SJCRH30 (cell line): ENCODE measurements at places on chromosomes 3 and 15. TPM values are rescaled to one million over a fixed set of nuclear protein-coding genes. Genes with fewer than 3 reads are reported as not detected.

- DNase-seq = peak; percentile 68
Measured at GRCh38 chr3:114879059-114880031, 267.7 kb downstream of the ZBTB20 start.

DNA sequence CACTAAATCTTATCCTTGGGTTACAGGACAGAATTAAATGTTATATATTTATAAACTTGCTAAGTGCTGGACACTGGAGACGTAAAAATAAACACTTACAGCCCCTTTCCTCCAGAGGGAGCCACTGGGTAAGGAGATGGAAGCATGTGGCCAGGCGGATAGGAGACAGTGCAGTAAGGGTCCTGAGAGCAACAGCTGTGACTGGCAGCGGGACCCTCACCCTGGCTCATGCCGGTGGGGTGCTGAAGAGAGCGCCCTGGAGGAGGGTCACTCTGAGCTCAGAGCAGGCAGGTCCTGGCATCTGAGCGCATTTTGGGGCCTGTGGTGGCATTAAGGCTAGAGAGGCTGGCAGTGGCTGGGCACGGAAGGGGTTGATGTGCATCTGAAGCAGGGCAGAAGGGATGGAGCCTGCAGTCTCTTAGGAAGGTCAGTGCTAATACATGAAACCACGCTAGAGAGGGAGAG, 16.0 kb downstream of the SEC61A1 start:
- DNase-seq = peak; percentile 48

Gene ASB14
- total RNA-seq = 0.08 TPM in 1 of 2 replicates, not detected in the other

Gene DBR1
- 25.2 and 28.1 TPM in 2 replicates for total RNA-seq

- DNase-seq = no peak
Measured at GRCh38 chr15:88526247-88526879, 20.1 kb downstream of the DET1 start.

DNA sequence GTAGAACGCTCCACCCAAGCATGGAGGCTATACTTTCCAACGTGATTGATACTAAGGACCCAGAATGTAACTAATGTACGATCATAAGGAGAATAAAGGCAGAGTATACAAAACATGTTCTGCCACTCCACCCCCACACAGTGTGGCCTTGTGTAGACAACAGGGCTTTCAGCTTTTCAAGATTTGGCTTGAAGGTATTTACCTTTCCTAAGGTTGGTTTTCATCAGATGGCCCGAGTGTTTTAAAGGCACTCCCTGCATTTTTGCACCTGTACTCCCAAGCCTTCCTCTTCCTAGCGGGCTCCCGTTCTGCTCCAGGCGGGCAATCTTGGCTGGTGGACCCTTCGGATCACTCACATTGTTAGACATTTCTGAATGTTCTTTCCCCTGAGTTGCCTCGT, 4.6 kb downstream of the SATB1 start:
- DNase-seq = no peak

DNA sequence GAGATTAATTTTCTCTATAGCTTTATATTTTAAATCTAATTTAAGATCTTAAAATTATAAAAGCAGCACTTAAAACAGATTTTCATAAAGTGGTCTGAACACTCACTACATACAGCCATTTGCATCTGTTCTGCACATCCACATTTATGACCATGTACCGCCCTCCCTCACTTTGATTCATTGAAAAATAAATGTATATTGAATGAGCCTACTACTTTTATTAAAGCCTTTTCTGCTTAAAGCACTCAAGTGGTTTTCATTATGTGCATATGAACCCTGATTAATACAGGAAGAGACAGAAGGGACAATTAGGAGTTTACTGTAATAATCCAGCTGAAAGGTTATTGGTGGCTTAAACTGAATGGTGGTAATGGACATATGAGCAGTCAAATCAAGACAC, 129.4 kb downstream of the DLG1 start:
- no peak for DNase-seq

- DNase-seq = peak; percentile 52
Measured at GRCh38 chr15:42549032-42549491, 424 bp downstream of the HAUS2 start.

Gene WDR76
- total RNA-seq = 59.6 and 71.8 TPM in 2 replicates

GRCh38 chr3:122146466-122146865, 37.0 kb upstream of the CASR start:
- no peak for DNase-seq

Gene ZNF502
- 1.0 and 1.2 TPM in 2 replicates for total RNA-seq

DNA sequence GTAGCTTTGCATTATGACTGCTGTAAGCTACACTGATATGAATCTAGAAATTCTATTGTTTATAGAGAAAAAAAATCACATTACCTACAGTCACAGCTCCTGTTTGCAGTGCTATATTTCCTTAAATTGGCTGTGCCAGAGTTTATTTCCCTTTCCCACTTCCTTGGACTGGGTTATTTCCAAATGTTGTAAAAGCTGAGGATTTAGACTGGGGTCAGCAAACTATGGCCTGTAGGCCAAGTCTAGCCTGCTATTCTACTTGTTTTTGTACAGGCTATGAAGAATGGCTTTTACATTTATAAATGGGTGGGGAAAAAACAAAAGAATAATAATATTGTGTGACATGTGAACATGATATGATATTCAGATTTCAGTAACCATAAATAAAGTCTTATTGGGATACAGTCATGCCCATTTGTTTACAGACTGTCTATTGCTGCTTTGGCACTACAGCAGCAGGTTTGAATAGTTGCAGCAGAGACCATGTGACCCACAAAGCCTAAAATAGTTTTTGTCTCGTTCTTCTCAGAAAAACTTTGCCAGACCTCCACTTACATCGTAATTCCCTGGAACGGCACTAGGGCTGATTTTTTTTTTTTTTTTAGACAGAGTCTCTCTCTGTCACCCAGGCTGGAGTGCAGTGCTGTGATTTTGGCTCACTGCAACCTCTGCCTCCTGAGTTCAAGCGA, 7.8 kb downstream of the GLDN start:
- no peak for DNase-seq

DNA sequence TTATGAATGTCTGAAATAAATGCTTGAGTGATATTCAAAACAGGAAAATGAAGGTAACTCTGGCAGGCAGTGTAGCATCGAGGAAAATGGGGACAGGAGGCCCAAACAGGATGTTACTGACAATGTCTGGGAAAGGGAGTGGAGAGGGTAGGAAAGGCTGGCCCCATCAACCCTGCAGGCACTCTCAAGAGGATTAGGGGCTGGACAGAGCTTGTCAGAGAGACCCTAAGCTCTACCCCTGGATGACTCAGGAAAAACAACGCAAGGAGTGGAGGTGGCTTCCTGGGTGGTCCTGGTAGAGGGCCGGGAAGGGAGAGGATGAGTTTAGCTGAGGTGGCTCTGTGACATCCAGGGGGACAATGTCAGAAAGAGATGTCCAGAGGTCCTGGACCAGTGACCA, 106.0 kb downstream of the RYK start:
- peak; percentile 65 for DNase-seq

Gene LRRN1
- 15.7 and 20.2 TPM in 2 replicates for total RNA-seq

- DNase-seq = no peak
Measured at GRCh38 chr3:36501616-36502015, 121.3 kb downstream of the STAC start.

- DNase-seq = peak; percentile 83
Measured at GRCh38 chr3:14431917-14432834, 29.8 kb downstream of the SLC6A6 start.

DNA sequence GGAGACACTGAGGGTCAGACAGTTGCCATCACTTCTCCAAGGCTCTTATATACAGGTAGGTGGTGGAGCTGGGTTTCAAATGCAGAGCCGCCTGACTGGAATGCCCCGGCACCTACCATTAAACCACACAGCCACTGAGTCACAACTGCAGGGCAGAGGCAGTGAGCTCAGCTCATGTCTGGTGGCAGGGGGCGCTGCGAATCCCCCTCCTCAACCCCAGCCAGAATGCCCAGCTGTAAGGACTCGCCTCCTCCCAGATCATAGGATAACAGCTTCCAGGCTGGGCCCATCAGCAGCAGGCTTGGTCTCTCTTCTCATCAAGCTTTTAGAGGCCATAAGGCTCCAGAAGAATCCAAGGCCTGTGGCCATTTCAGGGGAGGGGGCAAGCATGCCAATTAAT, 26.4 kb downstream of the ADCY5 start:
- DNase-seq = no peak

DNA sequence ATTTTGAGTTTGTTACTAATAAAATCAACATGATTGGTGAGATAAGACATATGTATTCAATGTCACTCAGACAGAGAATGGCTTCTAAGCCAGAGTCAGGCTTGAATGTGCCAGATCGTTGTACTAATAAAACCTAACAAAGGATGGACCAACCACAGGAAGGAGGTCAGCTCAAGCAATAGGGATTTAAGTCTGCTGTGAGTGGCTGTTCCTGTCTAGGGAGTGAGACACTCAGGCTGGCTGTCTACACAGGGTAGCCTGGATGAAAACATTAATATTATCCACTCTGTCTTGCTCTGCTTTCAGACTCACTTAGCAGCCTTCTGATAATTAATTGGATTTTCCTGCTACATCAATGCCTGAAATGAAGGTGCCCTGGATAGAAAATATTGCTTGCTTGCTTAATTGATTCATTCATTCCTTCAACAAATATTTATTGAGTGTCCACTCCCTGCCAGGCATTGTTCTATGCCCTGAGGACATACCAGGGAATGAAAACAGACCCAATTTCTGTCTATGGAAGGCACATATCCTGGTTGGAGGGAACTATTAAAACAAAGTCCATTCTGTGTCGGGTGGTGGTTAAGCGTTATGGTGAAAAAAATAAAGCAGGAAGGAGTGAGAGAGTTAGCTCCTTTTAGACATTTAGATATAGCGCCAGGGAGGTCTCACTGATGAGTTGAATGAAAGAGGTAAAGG, 239.4 kb downstream of the CHST2 start:
- no peak for DNase-seq

- no peak for DNase-seq
Measured at GRCh38 chr3:189826566-189826965, 195.4 kb downstream of the TP63 start.

Gene CCDC13
- 0.33 and 0.34 TPM in 2 replicates for total RNA-seq

DNA sequence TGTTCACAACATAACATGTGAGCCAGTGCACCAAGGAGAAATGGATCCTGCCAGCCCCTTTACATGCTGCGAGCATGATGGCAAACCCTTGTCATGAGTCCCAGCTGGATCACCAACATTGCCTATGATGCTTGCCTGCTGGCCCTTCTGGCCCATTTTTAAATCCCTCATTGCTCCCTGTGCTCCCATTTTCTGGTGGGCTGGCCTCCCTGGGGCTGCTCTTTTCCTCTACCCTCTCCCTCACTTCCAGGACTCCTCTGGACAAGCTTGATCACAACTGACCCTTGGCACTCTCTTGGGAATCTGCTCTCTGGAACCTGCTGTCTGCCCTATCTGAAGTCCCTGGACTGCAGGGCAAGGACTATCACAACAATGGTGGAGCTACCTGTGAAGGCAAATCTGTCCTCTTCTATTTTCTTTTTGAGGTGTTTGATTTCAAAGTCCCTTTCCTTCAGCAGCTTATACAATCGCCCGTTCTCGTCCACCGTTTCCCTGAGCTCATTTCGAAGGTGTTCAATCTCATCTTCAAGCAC, 16.3 kb downstream of the CCDC13 start:
- no peak for DNase-seq

DNA sequence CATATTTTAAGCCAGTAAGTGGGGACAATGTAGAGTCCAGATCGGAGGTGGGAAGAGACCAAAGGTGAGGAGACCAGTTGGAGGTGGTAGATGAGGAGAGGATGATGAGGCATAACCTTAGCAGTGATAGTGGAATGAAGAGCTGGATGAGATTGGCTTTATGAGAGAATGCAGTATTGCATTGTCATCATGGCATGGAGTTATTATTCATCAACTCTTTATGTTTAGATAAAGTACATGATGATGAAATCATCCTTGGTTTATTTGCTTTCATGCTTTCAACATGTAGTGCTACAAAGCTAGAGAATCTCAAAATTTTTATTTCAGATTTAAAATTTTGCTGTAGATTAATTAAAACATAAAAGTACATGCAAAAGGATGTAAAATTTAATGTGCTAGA, 64.0 kb downstream of the PPM1L start:
- DNase-seq = no peak

Gene STARD9
- 11.0 and 15.2 TPM in 2 replicates for total RNA-seq

DNA sequence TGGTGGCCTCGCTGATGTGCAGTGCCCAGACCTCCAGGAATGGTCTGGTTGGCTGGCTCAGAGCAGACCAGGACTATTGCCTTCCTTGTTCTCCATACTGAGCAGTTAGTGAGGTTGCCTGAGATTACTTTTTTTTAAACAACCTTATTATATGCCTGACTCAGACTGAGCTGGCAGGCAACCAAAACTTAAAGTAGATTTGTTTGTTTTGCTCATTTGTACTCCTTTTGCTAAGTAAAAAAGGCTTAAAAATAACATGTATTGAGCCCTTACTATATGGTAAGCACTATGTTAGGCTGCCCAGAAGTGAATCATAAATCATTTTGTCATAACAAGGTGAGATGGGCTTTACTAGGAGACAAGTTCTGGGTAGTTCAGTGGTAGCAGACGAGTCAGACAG, 92.4 kb downstream of the GHSR start:
- DNase-seq = peak; percentile 6

GRCh38 chr3:102024270-102024904, 175.1 kb downstream of the NFKBIZ start:
- DNase-seq = no peak

GRCh38 chr3:147394884-147395225, 11.5 kb downstream of the ZIC4 start:
- no peak for DNase-seq

DNA sequence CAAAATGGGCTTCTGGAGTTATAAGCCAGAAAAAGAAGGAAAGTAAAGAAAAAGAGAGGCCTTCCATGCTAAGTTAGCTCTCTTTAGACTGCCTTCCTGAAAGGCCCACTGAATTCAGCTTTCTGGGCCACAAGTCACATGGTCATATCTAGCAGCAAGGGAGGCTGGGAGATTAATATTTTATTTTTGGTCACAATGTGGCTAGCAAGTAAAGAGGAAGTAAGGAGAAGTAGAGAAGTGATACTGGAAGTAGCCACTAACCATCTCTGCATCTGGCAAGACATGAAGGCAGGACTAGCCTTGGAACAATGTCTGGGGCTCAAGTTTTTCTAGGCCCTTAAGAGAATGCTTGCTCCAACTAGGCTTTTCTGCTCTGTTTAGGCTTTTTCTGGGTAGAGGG, 81.8 kb upstream of the UBE2E1 start:
- DNase-seq = no peak

DNA sequence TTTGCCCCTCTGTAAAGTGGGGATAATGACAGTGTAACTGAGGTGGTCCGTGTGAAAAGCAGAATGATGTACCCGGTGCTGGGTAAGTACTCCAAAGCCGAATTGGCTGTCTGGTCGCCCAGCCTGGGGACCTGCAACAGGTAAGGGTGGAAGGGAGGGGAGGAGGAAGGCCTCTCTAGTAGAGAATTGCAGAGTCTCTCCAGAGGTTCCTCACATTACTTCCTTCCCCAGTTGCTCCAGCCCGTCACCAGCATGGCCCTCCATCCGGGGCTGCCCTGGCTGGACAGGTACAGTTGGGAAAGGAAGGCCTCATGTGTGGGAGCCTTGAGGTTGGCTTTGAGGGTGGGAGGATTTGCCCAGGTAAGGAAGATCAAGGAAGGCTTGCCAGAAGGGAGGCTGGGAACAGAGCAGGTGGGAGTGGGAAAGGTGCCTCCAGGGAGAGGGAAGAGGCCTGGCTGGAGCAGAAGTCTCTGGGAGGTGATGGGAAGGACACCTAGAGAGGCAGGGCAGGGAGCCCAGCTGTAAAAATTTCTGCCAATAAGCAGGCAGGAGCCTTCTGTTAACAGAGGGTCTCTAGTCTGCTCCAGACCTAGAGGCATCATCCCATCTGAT, 1.7 kb upstream of the PSTPIP1 start:
- DNase-seq = no peak

Gene MYH15
- 0.08 and 0.14 TPM in 2 replicates for total RNA-seq
